ENCODE measurements at places on chromosomes 5 and 9. TPM values are rescaled to one million over a fixed set of nuclear protein-coding genes. Genes with fewer than 3 reads are reported as not detected.

Gene ARID3C
- total RNA-seq, result 0.80 TPM

Gene PCDHGA4
- total RNA-seq, result 5.0 TPM

Gene TMEM250
- total RNA-seq, result 29.6 TPM

Gene CATSPER3
- total RNA-seq, result 1.0 TPM

Gene DIPK1B
- 45.4 TPM for total RNA-seq

Gene OR13C5
- not detected for total RNA-seq

Gene SLC27A6
- 2.5 TPM for total RNA-seq

DNA sequence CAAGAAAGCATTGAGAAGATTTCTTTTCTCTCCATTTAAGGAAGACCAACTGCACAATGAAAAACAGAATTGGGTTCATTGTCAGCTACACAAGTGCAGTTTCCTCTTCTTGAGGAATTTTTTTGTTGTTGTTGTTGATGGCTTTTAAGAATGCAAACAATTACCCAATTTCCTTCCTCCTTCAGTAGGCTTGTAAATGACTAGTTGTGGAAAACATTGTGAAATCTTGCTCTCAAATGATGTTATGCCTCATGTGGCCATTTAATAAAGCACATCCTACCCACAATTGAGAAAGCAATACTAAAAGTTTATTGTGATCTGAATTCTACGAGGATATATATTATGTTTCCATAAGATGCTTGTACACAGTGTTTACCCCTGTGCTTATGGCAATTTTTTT, 171.6 kb downstream of the FAM174A start:
- no peak for DNase-seq

DNA sequence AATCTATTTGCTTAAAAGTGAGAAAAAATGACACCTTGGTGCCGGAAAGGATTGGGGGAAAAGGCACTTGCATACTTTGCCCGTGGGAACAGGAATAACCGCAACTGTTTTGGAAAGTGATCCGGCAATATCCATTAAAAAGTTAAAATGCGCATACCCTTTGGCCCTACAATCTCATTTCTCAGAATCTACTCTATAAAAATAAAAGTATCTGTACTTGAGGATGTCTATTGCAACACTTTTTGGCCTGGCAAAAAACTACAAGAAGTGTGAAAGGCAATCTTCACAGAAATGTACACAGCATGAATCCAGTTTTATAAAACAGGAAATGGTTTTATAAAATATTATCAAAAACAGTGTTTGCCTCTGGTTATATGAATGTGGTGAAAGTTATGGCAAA, 58.3 kb upstream of the NFIL3 start:
- DNase-seq, result no peak

GRCh38 chr9:133448487-133448972, 11.2 kb upstream of the CACFD1 start:
- DNase-seq, result no peak

- DNase-seq, result no peak
Observed at GRCh38 chr5:136732751-136733150, 367.4 kb upstream of the TRPC7 start.

- DNase-seq, result no peak
Observed at GRCh38 chr5:173736374-173736773, 119.9 kb upstream of the BOD1 start.

DNA sequence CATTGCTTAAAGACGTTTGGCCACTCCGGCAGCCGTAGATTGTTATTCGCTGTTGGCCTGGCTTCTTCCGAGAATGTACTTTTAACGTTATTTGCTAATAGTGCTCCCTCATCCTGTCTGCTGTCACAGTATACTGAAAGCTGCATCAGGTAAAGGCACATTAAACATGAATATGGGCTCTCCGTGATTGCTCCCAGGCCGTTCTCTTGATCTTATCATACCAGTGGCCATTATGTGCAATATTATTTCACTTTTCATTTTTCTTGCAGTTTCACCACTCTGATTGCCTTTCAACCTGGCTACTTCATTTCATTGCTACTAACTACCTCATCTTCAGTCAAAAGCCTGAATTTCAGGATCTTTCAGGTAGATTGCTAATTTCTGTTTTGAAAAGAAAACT, 34.0 kb downstream of the GLRX start:
- DNase-seq, result no peak

DNA sequence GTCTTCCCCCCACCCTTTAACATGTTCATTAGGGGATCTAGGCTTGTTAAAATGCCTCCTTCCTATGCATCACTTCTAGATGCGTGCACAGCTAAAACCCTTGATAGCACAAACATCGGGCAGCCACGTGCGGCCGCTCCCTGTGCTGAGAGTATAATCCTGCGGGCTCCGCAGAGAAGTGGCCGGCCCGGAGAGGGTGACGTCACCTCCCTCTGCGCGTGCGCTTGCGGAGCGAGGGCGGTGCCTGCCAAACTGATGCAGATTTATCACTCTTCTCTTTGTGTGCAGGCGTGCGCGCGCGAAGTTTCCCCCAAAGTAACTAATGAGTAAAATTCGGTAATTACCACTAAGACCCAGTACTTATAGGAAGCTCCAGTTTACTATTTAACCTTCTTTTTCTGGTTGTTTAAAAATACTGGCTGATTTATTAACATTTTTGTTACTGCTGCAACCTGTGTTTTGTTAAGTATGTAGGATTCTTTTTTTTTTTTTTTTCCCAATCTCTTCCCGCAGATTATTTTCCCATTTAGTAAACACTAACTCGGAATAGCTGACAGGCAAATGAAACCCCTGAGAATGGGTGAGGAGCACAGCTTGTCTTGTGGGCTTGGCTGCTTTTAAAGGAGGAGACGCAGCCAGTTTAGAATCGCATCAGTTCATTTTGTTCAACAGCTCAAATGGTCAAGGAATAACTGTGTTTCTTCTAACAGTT, 121.6 kb downstream of the TRIO start:
- DNase-seq, result peak; percentile 96

- DNase-seq, result no peak
Observed at GRCh38 chr5:65952259-65952658, 25.9 kb downstream of the ERBIN start.
